ENCODE measurements at places on chromosomes 13 and 19.

GRCh38 chr19:50735869-50736268 is 12.7 kb downstream of the CLEC11A start:
- H3K4me1 ChIP-seq = no peaks in the 10 kb centered on the region
- no peak overlapping the region for H3K27ac ChIP-seq
- no peaks in the 10 kb centered on the region for H3K27me3 ChIP-seq
- DNase-seq = no peak
- no peak overlapping the region for H3K4me3 ChIP-seq
- no peaks in the 10 kb centered on the region for H3K36me3 ChIP-seq

DNA sequence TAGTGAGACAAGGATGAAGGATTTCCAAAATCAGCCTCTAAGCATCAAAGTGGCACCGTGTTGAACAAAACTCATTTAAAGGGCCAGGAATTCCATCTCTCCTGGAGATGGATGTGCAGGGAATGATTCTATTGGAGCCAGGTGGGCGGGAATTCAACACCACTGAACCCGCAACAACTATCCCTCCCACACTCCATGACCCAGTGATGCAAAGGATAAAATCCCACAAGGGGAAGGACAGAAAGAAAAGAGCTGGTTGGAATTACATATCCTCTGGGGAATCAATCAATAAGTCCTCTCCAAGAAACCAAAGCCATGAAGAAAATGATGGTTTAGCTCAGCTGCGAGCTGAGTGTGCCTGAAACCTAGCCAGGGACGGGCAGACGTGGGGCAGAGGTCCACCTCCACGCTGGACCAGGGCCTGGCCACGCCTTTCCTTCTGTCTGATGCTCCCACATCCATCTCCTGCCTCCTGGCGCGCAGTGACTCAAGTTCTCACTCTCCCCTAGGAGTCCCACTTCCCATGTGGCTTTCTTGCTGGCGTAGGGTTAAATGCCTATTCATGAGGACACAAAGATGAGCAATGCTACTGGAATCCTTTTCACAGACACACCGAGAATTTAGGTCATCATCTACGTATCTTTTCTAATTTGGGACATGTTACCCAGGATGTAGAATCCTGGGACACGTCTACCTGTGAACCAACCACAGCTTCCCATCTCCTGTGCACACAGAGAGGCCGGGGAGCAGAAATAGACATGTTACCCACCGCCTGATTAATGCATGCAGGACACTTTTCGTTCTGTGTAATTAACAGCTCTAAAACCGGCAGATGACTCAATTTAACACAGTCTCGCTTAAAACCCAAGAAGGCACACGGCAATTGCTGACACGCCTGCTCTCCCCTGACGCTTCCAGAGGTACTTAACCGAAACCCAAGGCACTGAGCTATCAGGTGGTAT is 48.6 kb downstream of the PEPD start:
- no peak overlapping the region for H3K4me3 ChIP-seq
- H3K27me3 ChIP-seq = no peaks in the 10 kb centered on the region
- no peak for DNase-seq

DNA sequence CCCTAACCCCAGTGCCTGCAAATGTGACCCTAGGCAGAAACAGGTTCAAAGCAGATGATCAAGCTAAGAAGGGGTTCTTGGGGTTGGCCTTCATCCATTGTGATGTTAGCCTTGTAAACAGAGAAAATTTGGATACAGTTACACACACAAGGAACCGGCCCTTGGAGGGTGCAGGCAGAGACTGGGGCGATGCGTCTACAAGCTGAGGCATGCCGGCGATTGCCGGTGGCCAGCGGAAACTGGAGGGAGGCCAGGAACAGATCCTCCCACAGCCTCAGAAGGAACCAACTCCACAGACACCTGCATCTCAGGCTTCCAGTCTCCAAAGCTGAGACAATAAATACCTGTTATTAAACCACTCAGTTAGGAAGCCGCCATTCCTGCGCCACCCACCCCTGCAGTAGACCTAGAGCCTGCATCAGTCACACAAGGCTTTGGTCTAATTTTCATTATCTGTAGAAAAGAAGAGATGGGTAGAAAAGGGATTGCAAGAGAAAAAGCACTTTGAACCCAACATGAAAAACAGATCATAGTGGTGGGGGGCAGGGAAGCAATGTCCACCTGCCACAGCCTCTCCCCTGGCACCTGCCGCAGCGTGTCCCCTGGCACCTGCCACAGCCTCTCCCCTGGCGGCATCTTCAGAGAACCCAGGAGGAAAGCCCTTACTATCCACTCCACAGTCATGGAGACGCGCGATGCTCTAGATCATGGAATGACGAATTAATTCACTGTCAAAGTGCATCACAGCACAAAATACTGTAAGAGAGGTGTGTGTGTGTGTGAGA is 119.7 kb upstream of the SOX1 start:
- H3K27ac ChIP-seq = no peak overlapping the region
- no peaks in the 10 kb centered on the region for H3K36me3 ChIP-seq
- H3K4me3 ChIP-seq = no peak overlapping the region
- DNase-seq = no peak
- no peaks in the 10 kb centered on the region for H3K4me1 ChIP-seq

DNA sequence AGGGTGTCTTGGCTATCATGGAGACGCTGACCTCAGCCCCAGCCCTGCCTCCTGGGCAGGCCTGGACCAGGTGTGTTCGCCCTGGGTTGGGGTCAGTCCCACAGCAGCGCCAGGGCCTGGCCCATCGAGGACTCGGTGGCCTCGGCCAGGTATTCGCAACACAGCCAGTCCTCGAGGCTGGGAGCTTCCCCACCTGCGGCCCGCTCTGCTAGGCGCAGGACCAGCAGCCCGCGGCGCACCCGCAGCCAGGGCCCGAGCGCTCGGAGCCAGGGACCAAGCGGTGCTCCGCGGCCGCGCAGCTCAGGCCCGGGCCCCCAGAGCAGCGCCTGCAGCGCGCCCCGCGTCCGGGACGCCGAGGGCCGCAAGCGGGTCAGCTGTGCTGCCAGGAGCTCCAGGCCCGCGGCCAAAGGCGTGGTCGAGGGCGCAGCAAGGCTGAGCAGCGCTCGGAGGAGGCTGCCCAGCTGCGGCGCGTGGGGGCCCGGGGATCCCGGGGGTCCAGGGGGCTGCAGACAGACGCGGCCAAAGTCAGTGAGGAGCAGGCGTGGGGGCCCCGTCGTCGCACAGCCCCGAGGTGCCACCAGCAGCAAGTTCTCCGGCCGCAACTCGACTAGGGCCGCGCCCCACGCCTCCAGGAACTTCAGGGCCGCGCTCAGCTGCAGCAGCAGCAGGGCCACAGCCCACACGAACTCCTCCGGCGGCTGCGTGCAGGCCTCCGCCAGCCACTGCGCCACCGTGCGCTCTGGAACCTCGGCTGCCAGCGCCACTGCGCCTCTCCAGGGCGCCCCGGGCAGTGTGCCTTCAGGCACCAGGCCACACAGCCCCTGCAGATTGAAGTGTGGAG is 6.2 kb downstream of the PEAK3 start:
- DNase-seq = no peak
- H3K36me3 ChIP-seq = peaks cover 38% of the 10 kb centered on the region
- no peak overlapping the region for H3K27ac ChIP-seq
- H3K4me3 ChIP-seq = no peak overlapping the region
- H3K4me1 ChIP-seq = peaks cover 13% of the 10 kb centered on the region

DNA sequence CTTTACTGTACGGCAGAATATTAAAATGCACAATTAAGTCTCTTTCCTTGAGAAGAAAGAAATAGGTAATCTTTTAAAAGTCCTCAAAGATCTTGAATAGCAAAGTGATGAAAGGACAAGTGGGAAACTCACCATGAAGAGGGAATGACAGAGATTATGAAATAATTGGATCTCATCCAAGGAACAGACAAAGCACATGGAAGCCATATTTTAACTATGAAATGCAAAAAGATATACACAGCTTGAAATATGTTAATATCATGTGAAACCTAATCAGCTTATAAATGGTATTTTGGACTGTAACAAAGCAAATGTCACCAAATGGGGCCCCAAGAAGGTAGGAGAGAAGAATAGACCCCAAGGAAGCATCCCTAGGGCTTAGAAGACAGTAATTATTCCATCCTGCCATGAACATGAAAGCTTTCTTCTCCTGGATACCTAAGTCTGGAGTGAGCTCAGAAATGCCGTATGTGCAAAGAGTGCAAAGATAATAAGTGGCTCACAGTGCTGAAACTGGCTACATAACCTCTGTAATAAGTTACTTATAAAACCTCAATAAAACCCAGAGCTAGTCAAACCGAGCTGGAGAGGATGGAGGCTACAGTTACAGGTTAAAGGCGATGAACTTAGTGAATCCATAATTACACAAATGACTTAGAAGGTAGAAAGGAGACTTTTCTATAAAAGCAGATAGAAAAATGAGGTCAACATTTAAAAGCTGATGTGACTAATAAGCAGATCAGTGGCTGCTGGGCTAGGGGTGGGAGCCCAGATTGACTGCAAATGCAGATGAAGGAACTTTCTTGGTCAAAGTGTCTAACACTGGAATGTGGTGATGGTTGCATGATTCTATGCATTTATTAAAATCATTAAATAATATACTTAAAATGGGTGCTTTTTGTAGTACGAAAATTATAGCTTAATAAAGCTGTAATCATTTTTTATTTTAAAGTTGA is 34.4 kb downstream of the DCLK1 start:
- no peak overlapping the region for H3K27ac ChIP-seq
- no peaks in the 10 kb centered on the region for H3K4me1 ChIP-seq
- H3K36me3 ChIP-seq = no peaks in the 10 kb centered on the region
- H3K27me3 ChIP-seq = no peaks in the 10 kb centered on the region
